ENCODE measurements at places on chromosomes 12 and 14.

DNA sequence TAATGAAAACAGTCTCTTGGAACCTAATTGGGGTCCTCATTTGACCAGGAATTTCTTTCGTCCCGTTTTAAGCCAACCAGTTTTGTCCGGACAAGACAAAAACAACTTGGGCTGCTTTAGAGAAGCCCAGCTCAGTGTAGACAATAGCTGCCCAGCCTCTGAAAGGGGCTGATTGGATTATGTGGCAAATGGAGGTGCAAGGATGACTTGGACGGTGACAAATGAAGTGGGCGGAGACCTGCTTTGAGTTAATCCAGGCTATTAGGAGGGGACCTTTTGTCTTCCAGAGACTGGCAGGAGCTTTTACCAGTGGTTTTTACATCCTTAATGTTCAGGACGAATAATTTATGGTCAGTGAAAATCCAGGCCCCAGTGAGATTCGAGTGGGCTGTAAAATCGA is 4.8 kb downstream of the MEG3 start:
- DNase-seq = no peak

- DNase-seq = no peak
These were observed at the start of gene MSI1 for GRCh38 chr12:120368789-120369602. MSI1 (minus strand) TSS chr12:120369164; CDS start chr12:120369091, 73 bp downstream.

DNA sequence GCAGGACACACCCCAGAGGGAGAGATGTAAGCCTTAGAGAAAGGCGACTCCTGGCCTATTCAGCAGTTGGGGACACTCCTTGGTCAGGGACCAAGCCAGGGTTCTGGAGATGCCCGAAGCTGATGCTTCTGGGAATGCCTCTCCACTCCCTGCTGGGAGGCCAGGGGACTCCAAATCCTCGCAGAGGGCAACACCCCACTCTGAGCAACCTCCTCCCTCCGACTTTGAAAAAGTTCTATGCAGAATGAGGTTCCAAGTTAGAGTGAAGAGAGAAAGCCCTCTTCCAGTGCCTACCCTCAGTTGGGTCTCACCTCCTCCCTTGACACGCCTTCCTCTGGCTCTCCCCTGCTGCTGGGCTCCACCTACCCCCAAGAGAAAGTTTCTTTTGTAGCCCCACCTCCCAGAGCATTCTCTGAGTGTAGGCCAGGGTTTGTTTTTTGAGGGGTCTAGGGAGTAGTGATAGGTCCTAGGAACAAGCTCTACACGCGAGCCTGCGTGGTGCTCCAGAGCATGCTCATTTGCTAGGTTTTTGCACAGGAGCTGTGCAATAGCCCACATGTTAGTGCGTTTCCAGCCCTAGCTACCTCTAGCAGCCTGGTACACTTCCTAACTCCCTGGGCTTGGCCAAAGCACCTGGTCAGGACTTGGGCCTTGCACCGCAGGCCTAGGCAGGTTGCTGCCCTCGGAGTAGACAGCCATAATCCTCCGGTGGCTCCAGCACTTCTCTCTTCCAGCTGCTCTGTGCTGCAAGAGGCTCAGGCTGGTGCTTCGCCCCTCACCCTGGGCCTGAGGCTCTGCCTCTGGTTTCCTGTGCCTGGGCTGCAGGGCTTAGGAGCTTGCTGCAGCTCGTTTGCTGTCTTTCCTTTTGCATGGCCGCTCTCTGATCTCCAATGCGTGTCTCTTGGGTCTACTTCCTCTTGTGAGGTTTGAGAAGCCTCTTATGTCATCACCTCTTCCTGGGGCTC is 590 bp upstream of the CEBPE start:
- DNase-seq = no peak

- no peak for DNase-seq
These were observed 27.7 kb downstream of the PPP1R13B start for GRCh38 chr14:103819503-103820307.

DNA sequence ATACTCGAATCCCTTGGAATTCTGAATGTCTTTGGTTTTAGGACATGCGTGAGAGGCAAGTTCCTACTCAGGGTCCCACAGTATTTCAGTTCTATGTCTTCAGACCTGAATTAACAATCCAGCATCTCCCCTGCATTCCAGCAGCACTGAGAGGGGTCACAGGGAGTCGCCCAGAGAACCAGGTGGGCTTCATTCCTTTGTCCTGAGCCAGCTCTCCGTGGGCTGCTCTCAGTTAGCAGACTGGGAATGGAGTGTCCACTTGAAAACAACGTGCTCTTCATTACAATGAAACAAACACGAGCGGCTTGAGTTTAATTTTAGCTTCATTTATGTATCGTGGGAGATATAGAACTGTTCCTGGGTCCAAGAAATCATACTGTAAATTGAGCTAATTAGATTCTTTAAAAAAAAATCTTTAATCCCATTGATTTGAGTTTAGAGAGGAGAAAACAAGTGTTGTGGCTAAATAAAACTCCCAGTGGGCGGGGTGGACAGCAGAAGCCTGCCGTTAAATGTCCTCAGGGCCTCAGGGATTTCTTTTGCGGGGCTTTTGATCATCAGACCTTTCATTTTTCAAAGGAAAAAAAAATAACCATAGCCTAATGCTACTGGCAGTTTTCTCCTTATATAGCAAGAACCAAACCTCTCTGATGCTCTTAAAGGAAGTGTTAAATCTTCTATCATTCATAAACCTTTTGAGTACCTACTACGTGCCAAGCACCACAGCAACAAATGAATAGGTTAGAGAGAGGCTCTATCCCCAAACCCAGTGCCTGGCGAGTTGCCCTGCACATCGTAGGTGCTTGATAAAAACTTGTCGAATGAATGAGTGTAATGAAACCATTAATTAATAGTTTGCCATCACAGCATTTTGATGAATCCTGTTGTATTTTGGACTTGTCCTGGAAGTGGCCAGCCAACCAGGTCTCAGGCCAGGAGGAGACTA is 140.4 kb downstream of the CHST11 start:
- no peak for DNase-seq

- no peak for DNase-seq
These were observed 85.5 kb upstream of the TRAF3 start for GRCh38 chr14:102691763-102692162.

DNA sequence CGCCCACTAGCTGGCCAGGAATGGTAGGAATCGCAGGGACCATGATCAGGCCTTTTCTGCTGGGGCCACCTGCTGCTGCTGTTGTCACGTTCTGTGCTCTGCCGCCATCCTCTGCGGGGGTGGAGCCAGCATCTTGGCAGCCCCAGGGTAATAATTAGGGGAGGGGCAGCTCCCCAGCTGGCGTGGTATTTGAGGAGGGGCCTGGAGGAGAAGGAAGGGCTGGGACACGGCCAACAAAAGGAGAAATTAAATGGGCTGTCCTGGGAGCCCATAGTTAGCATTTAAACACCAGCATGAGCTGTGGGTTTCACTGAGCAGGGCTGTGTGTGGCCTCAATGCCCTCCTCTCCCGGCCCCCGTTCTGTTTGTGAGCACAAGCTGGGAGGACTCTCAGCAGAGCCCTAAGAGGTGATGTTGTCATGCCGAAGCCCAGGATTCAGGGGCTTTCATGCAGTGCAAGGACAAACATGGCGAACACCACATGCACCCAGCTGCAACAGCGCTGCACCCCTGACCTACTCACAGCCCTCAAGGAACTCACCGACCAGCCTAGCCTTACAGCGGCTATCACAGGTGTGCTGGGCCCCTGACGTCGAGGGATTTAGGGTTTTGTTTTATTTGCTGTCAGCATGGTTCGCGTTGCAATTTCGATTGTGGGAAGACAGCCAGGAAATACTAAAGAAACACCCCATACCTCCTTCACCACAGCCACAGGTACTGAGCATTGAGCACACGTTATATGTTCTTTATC is 324.3 kb downstream of the CACNA1C start:
- DNase-seq = no peak

DNA sequence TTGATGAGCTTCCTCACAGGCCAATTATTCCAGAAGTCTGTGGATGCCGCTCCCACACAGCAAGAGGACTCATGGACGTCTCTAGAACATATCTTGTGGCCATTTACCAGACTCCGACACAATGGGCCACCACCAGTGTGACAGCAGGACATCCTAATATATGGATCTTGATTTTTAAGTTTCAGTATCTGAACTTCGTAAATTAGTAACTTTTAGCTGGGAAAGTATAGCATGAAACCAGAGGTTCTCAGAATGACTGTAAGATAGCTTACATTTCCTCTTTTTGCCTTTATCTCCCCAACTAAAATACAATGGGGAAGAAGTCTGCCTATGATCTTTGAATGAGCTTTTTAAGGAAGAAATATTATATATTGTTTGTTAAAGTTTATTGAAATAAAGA is 87.0 kb downstream of the DNAI7 start:
- DNase-seq = no peak

GRCh38 chr14:60951776-60952435 is 29.0 kb downstream of the TRMT5 start:
- DNase-seq = no peak

DNA sequence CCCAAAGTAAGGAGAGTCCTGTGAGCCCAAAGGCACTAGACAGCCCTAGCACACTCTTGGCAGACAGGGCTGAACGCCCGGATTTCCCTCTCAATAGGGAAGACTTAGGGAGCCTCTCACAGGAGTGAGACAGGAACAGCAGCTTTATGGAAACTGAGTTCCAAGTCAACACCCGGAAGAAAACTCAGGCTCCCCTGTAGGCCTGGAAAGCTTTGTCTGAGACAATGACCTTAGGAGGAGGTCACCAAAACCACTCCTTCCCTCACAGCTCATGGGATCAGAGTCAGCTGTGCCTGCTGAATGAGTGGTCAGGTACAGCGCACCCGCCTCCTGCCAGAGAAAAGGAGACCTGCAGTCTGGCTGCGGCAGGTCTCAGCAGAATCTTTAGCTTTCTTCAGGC is 229.5 kb downstream of the CACNA1C start:
- DNase-seq = no peak

DNA sequence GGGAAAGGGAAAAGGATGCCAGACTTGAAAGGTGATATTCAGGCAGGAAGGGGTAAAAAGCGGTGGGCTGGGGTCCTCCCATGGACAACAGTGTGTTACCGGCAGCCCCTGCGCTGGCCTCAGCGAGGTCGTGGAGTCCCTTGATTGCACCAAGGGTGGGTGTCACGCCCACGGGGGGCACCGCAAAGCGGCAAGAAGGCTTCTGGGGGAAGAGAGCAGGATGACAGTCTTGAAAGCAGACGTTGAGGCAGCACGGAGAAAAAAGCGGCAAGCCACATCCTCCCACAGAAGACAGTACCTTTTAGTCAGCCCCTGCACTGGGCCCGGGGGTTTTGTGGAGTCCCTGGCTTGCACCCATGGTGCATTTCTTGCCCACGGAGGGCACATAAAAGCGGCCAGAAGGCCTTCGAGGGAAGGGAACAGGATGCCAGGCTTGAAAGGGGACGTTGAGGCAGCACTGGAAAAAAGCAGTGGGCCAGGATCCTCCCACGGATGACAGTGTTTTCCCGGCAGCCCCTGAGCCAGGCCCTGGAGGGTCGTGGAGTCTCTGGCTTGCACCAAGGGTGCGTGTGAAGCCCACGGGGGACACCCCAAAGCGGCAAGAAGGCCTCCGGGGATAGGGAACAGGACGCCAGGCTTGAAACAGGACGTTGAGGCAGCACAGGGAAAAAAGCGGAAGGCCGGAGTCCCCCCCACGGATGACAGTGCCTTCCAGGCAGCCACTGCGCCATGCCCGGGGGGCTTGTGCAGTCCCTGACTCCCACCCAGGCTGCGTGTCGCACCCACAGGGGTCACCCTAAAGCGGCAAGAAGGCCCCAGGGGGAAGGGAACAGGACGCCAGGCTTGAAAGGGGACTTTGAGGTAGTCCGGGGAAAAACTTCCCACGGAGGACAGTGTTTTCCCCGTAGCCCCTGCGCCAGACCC is 162.2 kb upstream of the ALG10B start:
- DNase-seq = no peak

GRCh38 chr12:15732341-15733061 is 56.7 kb downstream of the EPS8 start:
- DNase-seq = no peak

DNA sequence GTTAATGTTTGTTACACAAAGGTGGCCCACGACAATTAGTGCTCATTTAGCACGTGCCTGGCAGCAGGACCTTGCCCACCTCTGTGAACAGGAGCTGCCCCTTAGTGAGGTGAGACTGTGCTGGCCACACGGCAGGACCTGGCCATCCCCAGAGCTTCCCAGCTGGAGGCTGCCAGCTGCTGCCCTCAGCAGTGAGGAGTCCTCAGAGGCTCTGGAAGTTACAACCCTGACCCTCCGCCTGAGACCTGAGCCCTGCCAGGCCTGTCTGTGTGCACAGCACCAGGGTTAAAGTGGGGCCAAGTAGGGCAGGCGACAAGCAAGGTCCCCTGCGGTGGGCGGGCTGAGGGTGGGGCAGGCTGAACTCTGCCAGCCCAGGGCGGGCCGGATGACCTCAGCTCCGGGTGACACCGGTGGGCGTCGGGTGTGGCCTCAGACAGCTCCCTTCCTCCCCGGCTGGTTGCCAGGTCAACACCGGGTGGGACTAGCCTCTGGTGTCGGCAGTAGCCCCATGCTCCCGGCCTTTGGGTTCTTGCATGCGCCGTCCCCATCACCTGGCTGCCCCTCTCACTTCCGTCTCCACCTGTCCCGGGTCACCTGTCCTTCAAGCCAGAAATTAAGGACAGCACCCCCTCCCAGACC is 9.2 kb upstream of the LBHD2 start:
- no peak for DNase-seq

DNA sequence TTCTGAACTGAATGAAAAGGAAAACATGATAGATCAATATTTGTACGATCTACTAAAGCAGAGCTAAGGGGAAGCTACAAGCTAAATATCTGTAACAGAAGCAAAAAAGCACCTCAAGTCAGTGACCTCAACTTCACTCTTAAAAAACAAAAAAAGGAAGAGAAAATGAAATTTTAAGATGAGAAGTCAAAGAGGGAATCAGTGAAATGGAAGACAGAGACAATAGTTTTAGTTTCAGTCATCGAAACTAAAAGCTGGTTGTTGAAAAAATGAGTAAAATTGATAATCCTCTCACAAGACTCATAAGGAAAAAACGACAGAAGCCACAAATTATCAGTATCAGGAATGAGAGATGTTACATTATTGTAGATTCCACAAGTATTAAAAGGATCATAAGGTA is 11.9 kb upstream of the SLC2A13 start:
- no peak for DNase-seq

- DNase-seq = no peak
These were observed 29.8 kb downstream of the ERG28 start for GRCh38 chr14:75630695-75631452.

GRCh38 chr12:96445691-96446583 is 43.4 kb upstream of the CFAP54 start:
- peak; percentile 45 for DNase-seq

GRCh38 chr12:52691076-52691840 is 11.1 kb upstream of the KRT1 start:
- DNase-seq = peak; percentile 32

Data from activated T-cell treated with anti-CD3 and anti-CD28 coated beads for 24 hours (primary cell).